ENCODE measurements at places on chromosomes 2 and 18.

DNA sequence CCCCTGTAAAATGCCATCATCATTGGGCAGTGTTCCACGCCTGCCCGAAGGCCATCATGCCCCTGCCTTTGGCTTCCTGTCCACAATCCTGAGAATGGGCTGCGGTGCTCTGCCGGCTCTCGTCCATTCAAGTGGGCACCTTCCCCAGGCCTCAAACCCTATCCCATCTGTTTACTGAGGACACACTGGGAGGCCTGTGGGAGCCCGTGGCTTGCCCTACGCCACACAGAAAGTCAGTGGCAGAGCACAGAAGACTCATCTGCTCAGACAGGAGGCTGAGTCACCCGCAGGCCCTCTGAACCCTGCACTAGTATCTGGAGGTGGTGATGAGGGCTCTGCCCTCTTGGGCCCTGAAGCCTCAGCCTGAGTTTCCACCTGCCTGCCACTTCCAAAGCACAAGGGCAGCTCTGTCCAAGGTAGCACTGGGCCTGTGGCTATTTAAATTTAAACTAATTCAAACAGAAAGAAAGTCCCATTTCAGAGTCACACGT, 19.1 kb upstream of the ANKRD53 start:
- no peak for DNase-seq
- peaks cover 5% of the 10 kb centered on the region for H3K4me1 ChIP-seq
- no peaks in the 10 kb centered on the region for H3K36me3 ChIP-seq
- H3K4me3 ChIP-seq = no peak overlapping the region
- peaks cover 92% of the 10 kb centered on the region for H3K27me3 ChIP-seq

- no peak for DNase-seq
- H3K4me1 ChIP-seq = no peaks in the 10 kb centered on the region
- H3K27ac ChIP-seq = no peak overlapping the region
- H3K36me3 ChIP-seq = no peaks in the 10 kb centered on the region
- peaks cover 7% of the 10 kb centered on the region for H3K27me3 ChIP-seq
Measured at GRCh38 chr2:110140401-110140800, 24.8 kb upstream of the MALL start.

DNA sequence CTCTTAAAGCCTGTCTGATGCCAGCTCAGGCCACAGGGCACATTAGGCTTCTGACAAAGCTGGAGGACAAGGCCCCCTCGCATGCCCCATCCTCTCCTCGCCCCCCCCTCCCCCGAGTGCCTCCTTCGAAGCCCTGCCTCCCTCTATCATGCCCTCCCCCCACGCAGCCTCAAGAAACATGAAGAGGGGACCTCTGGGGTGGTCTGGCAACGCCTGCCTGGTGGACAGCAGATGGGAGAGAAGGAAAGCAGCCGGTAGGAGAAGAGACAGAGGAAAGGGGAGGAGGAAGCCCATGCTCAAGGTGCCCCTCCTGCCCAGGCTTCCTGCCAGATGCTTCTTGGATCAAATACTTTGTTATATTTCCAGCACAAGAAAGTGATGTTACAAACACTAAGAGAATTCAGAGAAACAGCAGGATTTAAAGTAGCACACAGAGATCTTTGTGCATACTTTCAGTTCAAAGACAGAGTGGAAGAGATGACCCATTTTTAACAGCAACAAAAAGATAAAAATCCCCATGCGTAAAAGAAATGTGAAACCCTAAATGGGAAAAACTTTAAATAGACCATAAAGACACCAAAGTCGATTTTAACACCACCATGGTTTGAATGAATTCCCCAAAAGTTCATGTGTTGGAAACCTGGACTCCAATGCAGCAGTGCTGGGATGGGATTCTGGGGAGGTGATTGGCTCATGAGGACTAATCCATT, 19.0 kb downstream of the BOK start:
- no peak overlapping the region for H3K4me3 ChIP-seq
- H3K27me3 ChIP-seq = no peaks in the 10 kb centered on the region
- no peaks in the 10 kb centered on the region for H3K4me1 ChIP-seq
- H3K36me3 ChIP-seq = peaks cover 12% of the 10 kb centered on the region
- H3K27ac ChIP-seq = no peak overlapping the region

- H3K4me1 ChIP-seq = peaks cover 23% of the 10 kb centered on the region
- DNase-seq = no peak
- H3K27me3 ChIP-seq = no peaks in the 10 kb centered on the region
- peak overlapping the region; percentile 0 for H3K27ac ChIP-seq
Measured at GRCh38 chr2:144240656-144241339, 279.1 kb downstream of the ZEB2 start.

DNA sequence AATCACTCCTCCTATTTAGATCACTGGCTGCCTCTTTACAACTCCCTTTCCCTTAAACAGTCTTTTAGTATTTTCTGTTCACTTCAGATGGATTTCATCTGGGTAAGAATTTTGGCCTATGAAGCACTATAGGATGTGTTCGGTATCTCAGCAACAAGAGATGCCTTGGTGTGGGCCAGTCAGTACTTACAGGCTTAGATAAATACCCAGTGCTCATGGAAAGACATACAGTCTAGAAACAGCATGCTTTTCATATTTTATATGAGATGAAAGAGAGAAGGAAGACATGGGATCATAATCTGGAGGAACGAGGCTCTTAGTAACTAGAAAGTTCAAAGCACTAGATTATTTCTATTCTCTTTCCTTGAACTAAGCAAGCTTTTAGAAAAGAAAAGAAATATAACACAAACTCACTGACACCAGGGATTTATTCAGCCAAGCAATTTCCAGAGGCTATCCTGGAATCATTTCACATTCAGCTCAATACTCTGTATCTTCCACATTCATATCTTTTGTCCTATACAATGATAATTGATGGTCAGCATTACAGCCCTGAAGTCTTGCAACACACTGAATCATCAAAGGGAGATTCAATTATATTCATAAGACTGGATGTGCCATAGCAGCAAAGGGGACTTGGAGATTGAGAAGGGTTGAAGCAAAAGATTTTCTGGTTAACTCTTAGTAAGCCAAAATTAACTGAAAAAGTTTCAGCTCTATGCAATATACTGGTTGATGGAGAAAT, 408.8 kb upstream of the LYPD1 start:
- H3K27ac ChIP-seq = no peak overlapping the region
- DNase-seq = no peak
- no peaks in the 10 kb centered on the region for H3K36me3 ChIP-seq
- no peaks in the 10 kb centered on the region for H3K27me3 ChIP-seq
- H3K4me1 ChIP-seq = no peaks in the 10 kb centered on the region

- no peak overlapping the region for H3K4me3 ChIP-seq
- peaks cover 6% of the 10 kb centered on the region for H3K4me1 ChIP-seq
- peaks cover 34% of the 10 kb centered on the region for H3K27me3 ChIP-seq
- H3K27ac ChIP-seq = no peak overlapping the region
Measured at GRCh38 chr2:242043538-242044312, 174.2 kb downstream of the RTP5 start.

GRCh38 chr2:150644298-150645067, 157.0 kb upstream of the RND3 start:
- no peaks in the 10 kb centered on the region for H3K4me1 ChIP-seq
- H3K27ac ChIP-seq = no peak overlapping the region
- H3K4me3 ChIP-seq = no peak overlapping the region
- H3K27me3 ChIP-seq = no peaks in the 10 kb centered on the region
- H3K36me3 ChIP-seq = no peaks in the 10 kb centered on the region
- DNase-seq = no peak

- no peaks in the 10 kb centered on the region for H3K36me3 ChIP-seq
- no peak for DNase-seq
- H3K4me3 ChIP-seq = no peak overlapping the region
- H3K27ac ChIP-seq = no peak overlapping the region
Measured at GRCh38 chr18:8288472-8289195, 320.6 kb upstream of the RAB12 start.

DNA sequence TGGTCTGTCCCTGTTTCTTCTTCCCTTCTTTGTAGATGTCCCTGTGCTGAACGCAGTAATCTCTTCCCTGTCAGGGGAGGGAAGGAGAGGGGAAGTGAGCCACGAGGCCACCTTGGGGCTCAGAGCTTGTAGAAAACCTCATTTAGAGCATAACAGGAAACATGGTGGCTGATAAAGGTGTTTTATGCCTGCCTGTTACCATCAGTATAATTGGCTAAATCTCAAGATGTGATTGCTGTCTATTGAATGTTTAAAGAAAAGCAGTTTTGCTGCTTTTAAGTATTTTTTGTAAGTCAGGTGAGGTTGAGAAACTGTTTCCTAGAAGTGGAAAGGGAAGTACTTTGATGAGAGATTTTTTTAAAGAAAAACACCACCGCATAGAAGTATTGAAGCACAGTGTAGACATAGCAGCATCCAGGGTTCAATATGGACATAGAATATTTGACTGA, 59.7 kb upstream of the PDK1 start:
- H3K27me3 ChIP-seq = no peaks in the 10 kb centered on the region
- H3K4me1 ChIP-seq = peaks cover 13% of the 10 kb centered on the region
- peak overlapping the region; percentile 43 for H3K4me3 ChIP-seq
- no peak for DNase-seq
- peak overlapping the region; percentile 84 for H3K27ac ChIP-seq
- peaks cover 42% of the 10 kb centered on the region for H3K36me3 ChIP-seq

DNA sequence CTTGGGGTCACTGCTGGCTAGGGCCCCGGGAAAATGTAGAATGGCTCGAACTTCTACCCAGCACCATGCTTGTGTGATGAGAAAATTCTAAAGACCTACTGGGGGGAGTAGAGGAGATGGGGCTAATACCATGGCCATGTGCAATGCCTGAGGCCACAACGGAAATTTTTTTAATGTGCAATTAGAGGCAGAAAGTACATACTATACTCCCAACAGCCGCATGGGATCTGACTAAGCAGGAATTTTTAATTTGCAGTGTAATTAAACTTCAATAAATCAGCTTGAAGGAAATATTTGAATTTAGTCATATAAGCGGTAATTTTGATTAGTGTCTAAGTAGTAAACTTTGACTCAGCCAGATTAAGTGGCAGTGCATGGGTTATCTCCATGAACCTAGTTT, 53.2 kb upstream of the CNGA3 start:
- H3K27ac ChIP-seq = no peak overlapping the region
- no peak for DNase-seq
- no peak overlapping the region for H3K4me3 ChIP-seq
- H3K4me1 ChIP-seq = no peaks in the 10 kb centered on the region
- H3K27me3 ChIP-seq = peaks cover 86% of the 10 kb centered on the region

DNA sequence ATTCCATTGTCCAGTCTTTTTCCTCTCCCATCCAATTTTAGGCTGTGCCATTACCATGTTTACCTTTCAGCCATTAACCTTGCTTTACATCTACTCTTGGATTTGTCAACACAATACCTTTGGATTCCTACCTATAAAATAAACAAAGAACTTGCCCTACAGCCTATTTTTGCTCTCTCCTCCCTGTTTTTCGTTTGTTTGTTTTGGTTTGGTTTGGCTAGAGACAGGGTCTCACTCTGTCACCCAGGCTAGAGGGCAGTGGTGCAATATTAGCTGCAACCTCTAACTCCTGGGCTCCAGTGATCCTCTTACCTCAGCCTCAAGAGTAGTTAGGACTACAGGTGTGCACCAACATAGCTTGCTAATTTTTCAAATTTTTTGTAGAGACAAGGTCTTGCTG, 76.1 kb downstream of the SP100 start:
- peaks cover 60% of the 10 kb centered on the region for H3K36me3 ChIP-seq
- no peaks in the 10 kb centered on the region for H3K27me3 ChIP-seq
- H3K4me3 ChIP-seq = no peak overlapping the region
- peaks cover 48% of the 10 kb centered on the region for H3K4me1 ChIP-seq
- H3K27ac ChIP-seq = peak overlapping the region; percentile 88

DNA sequence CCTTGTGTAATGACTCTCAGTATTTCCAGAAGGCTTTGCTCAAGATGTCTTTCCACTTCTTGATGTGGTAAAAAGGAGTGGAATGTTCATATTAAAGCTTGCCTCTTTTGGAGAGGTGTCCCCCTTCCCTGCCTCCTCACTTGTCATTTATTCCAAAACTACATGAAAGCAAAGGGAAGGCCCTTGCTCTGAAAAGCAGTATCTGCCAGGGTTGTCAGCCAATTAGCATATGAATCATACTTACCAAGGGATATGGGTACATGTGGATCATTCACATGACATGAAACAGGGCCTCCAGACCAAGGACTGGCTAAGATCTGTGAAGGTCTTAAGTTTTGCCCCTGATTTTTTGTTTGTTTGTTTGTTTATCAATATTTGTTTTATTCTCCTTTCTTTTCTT, 31.3 kb downstream of the ANXA4 start:
- H3K36me3 ChIP-seq = peaks cover 3% of the 10 kb centered on the region
- peaks cover 31% of the 10 kb centered on the region for H3K4me1 ChIP-seq
- H3K27me3 ChIP-seq = no peaks in the 10 kb centered on the region
- peak overlapping the region; percentile 80 for H3K27ac ChIP-seq

GRCh38 chr2:138716183-138716582, 64.0 kb downstream of the NXPH2 start:
- H3K4me1 ChIP-seq = no peaks in the 10 kb centered on the region
- DNase-seq = no peak
- peaks cover 32% of the 10 kb centered on the region for H3K27me3 ChIP-seq
- H3K27ac ChIP-seq = no peak overlapping the region
- H3K4me3 ChIP-seq = no peak overlapping the region

DNA sequence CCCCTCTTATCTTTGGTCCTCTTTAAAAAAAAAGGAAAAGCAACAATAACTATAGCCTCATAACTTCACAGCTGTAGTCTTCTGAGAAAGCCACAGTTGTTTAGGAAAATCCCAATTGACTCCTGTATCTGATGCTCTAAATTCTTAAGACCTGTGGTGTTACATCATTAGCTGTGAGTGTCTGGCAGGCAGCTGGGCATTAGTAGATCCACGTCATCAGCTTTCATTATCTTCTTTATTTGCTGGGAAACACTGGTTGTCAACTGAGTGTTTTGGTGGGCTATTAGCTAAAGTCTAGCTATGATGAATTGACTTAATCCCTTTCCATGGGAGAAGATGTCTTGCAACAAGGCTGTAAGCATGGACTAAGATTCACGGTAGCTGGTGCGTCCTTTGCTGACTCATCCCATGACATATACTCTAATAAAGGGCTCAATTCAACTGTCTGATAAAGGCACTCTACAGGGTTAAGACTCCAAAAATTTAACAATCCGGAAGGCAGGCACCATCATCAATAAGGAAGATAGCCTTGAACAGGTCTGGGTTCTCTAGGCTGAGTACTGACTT, 517.2 kb downstream of the PLCL1 start:
- H3K4me1 ChIP-seq = peaks cover 2% of the 10 kb centered on the region
- no peak overlapping the region for H3K27ac ChIP-seq
- H3K36me3 ChIP-seq = no peaks in the 10 kb centered on the region
- H3K27me3 ChIP-seq = peaks cover 45% of the 10 kb centered on the region
- no peak for DNase-seq
- H3K4me3 ChIP-seq = no peak overlapping the region

DNA sequence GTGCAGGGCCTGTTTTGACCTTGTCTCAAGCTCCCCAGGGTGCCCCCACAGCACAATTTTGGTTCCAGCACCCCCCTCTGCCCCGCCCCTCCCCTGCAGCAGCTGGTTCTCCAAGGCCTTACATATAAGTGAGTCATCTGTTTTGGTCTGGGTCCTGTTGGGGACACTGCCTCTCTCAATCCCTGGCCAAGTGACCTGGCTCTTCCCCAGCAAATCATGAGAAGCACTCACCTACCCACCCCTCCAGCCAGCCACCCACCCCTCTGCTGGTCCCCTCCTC, 90.5 kb downstream of the INHBB start:
- H3K36me3 ChIP-seq = no peaks in the 10 kb centered on the region
- no peaks in the 10 kb centered on the region for H3K4me1 ChIP-seq
- H3K27ac ChIP-seq = no peak overlapping the region
- no peak overlapping the region for H3K4me3 ChIP-seq
- DNase-seq = no peak

- no peak for DNase-seq
- H3K27ac ChIP-seq = no peak overlapping the region
- H3K36me3 ChIP-seq = no peaks in the 10 kb centered on the region
- H3K4me3 ChIP-seq = no peak overlapping the region
Measured at GRCh38 chr2:25895610-25896009, 17.3 kb upstream of the ASXL2 start.

Data from effector memory CD8-positive, alpha-beta T cell (primary cell).